Motor neuron (in vitro differentiated cells): ENCODE measurements at places on chromosomes 4 and X. TPM values are rescaled to one million over a fixed set of nuclear protein-coding genes. Genes with fewer than 3 reads are reported as not detected.

Gene CLDN2
- 0.43 and 0.63 TPM in 2 replicates for total RNA-seq

Gene ERAS
- 0.27 and 0.41 TPM in 2 replicates for total RNA-seq

Gene SSX7
- 0.18 TPM in 1 of 2 replicates, not detected in the other for total RNA-seq

Gene SERPINA7
- 0.15 TPM in 1 of 2 replicates, not detected in the other for total RNA-seq

Gene PRDM5
- 10.7 and 14.3 TPM in 2 replicates for total RNA-seq

Gene PRMT9
- 17.7 and 19.6 TPM in 2 replicates for total RNA-seq

Gene ASIC5
- total RNA-seq: not detected in 2 replicates

Gene SH3RF1
- 12.5 and 13.2 TPM in 2 replicates for total RNA-seq

Gene SPANXA2
- total RNA-seq: not detected in 2 replicates

Gene CD40LG
- not detected in 2 replicates for total RNA-seq

Gene DCAF8L2
- 0.05 and 0.44 TPM in 2 replicates for total RNA-seq

Gene PPARGC1A
- total RNA-seq: 35.8 and 72.1 TPM in 2 replicates

Gene SYTL4
- total RNA-seq: 18.6 and 30.6 TPM in 2 replicates

Gene DCTD
- 35.9 and 40.3 TPM in 2 replicates for total RNA-seq

Gene KLHL13
- 2.0 and 2.4 TPM in 2 replicates for total RNA-seq

Gene GABRG1
- 0.14 and 0.16 TPM in 2 replicates for total RNA-seq

Gene SGMS2
- total RNA-seq: 2.1 and 3.4 TPM in 2 replicates

Gene SLIT2
- total RNA-seq: 169 and 178 TPM in 2 replicates
